ENCODE measurements at places on chromosomes 6 and 20.

DNA sequence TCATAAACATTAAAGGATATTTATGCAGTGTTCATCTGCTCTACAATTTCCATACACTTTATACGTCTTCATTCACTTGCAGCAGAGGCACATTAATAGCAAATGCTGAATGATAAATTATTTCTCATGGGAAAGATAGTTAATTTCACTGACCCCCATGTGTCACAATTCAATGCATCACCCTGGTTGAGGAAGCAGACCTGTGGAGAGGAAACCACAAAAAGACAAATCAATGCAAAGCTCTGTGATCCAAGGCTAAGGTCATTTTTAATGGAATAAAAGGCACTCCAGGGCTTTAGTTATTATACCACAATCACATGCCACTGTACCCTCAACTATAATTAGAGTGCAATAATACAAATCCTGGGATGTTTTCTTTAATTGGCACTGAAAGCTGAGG, 40.3 kb upstream of the TENT5A start:
- DNase-seq = no peak

DNA sequence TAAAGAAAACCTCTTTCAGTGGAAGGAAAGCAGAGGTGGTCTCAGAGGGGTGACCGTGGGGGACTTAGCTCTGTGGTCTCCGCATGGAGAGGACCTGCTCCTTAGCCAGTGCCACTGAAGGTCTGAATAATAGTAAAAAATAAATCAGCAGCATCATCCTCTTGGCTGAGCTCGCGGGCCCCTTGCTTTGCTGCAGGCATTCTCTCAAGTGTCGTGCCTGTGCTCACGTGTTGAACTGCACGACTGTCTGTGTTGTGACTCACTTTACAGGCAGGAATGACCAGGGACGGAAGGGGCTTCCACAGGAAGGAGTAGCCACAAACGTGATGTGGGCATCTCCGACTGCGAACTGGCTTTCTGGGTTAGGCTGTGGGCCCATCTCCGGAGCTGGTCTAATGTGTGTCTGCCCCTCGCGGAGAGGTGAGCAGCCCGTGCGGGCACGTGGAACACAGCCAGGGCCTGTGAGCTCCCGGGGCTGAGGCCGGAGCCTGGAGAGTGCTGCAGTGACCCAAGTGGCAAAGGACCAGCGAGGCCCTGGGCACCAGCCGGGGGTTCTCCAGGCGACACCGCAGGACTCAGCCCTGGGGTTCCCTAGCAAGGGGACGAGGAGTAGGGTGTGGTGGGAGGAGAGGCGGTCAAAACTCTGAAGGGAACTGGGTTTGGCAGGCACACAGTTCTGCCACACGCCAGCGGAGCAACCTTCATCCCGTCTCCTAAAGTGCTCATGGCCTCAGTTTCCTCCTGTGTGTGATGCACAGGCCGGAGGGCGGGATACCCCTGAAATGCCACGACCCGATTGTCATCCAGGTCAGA, 89.2 kb downstream of the RAMACL start:
- DNase-seq = no peak

DNA sequence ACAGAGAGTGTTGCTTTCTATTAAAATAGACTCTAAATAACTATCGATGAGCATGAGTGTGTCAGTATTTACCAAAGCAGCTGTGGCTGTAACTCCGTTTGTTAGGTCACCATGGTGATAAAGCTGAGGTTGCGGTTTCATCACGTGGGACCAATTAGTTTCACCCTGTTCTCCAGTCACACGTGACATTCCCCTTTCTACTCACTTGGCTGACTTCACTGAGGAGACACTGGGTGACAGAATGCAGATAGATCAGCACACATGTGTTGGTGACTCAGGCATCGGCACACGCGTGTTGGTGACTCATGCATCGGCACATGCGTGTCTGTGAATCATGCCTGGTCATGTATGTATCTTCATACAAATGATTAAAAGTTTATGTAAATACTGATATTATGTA, 285.4 kb downstream of the THBS2 start:
- DNase-seq = no peak

- no peak for DNase-seq
Observed at GRCh38 chr6:1334684-1335083, 22.8 kb downstream of the FOXQ1 start.

GRCh38 chr6:5163247-5163646, 78.1 kb downstream of the PPP1R3G start:
- no peak for DNase-seq

Data from stimulated activated CD4-positive, alpha-beta T cell treated with anti-CD3 and anti-CD28 coated beads, Interleukin-4, amount 100 ng/mL, for 4 hours (primary cell).